ENCODE measurements at places on chromosomes 3 and 15. TPM values are rescaled to one million over a fixed set of nuclear protein-coding genes. Genes with fewer than 3 reads are reported as not detected.

STRIT1 gene
- not detected for total RNA-seq

P2RY1 gene
- 5.9 TPM for total RNA-seq

ERICH6 gene
- not detected for total RNA-seq

SEMA3G gene
- total RNA-seq, result 373 TPM
